ENCODE measurements at places on chromosomes 12 and 14.

- no peak for DNase-seq
These were observed 24.7 kb upstream of the KRT78 start for GRCh38 chr12:52873513-52873831.

- no peak for DNase-seq
These were observed 14.6 kb upstream of the NR4A1 start for GRCh38 chr12:52036587-52037171.

- no peak for DNase-seq
These were observed 3.2 kb downstream of the THTPA start for GRCh38 chr14:23559010-23559925.

DNA sequence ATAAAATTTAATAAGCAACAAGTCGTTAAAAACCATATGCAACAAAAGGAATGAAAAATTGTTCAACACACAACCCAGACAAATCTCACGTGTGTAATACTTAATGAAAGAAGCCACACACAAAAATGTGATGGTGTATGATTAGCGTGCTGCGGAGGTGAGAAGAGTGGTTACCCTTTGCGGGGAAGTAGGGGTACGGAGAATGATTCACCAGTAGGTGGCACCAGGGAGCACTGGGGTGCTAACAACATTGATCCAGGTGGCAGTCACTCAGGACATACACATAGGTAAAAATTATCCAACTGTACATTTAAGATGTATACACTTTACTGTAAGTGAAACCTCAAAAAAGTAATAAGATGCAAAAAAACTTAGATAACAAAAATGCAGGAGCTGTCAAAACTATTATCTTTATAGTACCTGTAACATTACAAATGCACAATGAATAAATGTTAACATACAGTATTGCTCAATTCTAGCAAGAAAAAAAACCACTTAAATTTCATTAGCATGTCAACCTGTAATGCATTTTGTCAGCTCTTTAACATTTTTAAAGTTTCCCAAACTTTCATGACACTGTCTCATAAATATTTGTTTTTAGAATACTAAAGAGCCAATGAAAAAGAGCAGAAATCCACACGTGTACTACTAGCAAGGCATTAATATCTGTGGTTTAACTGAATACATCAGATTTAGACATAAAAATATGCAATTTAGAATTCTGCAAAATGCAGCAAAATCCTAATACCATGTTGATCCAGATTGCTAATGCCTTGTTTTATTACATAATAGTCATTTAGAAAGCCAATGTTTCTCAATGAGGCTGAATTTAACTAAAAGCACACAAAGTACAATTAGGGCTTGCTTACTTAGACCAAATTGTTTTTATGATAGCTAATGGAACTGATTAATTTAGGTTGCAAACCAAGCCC is 46.7 kb downstream of the TMCC3 start:
- DNase-seq: no peak

DNA sequence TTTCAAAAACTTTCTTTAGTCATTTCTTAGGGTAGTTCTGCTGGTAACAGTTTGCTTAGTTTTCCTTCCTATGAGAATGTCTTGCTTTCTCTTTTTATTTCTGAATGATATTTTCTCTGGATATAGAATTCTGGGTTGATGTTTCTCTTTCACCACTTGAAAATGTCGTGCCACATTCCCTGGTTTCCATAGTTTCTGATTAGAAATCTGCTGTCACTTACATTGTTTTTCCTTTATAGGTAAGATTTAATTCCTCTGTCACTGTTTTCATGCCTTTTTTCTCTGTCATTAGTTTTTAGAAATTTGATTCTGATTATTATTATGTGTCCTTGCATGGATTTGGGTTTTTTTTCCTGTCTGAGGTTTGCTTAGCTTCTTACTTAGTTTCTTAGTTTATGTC is 77.3 kb upstream of the PCNX4 start:
- DNase-seq: no peak

DNA sequence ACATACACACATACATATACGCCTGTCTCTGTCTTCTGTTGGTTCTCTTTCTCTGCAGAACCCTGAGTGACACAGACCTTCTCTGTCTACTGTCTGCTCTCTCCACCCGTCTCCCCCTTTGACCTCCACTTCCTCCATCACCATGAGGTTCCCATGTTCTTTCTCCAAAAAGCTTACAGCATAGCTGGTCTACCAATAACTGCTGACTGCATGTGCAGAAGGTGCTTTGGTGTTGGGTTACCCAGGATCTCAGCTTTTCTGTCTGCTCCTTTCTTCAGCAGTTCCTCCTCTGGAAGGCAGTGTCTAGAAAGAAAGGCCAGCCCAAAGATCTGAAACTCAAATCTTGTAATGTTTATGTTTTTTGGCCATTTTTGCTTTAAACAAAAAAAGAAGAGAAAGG is 125.6 kb downstream of the SMOC1 start:
- no peak for DNase-seq

DNA sequence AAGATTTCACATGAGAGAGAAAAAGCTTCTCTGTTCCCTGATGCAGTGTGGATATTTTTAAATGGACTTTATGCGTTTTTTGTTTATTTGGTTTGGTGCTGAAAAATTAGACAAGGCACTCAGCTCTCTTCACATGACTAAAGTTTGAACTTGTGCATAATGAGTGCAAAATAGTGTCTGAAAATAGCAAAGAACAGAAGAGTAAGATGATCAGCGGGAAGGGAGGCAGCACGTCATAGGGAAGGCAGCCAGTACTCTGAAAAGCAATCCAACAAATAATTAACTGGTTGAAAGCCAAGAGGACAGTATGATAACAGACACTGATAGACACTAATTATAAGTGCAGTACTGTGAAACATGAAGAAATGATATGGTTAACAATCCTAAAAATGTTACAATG is 46.6 kb upstream of the CDKN3 start:
- no peak for DNase-seq

DNA sequence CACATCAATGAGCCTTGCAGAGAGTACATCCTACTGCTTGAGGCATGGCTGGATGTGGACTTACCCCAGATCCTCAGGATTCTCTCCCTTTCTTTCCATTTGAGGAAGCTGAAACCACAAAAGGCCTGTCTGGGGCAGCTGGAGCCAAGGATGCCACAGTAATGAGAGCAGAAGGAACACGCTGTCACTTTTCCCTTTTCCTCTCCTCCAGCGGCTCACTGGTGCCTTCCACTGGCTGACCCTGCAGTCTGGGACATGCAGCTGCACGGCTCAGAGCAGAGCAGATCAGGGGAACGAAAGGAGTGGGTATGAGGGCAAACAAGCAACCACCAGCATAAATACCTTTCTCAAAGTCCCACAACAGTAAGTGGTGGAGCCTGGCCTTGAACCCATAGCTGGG is 78.2 kb downstream of the GAS2L3 start:
- DNase-seq: no peak

DNA sequence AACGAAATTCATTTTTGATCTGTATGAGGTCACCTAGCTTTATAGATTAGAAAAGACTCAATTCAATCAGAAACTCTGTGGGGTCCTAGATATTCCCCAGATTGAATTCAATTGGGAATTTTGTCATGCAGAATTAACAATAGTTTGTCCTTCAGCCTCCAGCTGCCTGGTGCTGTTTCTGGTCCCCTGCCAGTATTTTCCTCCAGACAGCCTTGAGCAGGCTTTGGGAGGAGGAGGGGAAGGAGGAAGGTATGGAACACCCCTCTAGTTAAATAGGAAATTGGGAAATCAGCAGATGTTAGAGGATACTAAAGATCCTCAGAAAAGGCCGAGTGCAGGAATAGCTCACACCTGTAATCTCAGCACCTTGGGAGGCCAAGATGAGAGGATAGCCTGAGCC is 10.6 kb downstream of the GRIP1 start:
- no peak for DNase-seq

DNA sequence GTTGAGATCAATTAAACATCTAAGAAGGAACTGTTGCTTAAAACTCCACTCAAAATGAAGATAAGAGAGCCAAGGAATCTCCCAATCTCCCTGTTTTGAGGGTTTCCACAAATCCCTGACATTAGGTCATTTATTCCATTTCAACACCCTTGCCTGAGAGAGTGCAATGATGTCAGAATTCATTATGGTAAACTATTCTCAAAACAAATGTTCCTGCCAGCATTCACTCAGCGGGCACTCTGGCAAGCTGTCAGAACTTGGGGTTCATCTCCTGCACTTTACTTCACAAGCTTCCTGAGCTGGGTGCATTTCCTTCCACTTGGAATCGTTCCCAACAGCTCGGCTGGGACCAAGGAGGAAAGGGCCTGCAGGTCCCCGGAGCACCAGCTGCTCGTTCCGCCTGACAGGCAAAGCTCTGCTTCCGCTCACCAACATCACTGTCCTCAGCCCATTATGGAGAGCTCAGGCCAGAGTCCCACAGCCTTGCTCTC is 117.8 kb downstream of the TTC7B start:
- DNase-seq: no peak

DNA sequence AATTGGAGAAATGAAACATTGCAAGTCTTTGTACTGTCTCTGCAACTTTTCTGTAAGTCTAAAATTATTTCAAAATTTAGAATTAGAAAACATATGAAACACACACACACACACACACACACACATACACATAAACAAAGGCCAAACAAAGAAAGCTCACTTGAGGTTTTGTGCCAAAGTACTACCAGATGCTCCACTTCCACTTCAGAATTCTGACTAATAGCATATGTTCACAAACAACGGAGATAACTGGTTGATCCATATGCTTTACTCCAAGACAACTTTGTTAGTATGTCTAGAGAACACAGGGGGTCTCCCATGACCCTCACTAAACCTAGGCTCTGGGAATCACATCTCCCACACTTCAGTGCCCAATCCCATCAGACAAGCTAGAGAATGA is 133.8 kb upstream of the CLEC14A start:
- no peak for DNase-seq

DNA sequence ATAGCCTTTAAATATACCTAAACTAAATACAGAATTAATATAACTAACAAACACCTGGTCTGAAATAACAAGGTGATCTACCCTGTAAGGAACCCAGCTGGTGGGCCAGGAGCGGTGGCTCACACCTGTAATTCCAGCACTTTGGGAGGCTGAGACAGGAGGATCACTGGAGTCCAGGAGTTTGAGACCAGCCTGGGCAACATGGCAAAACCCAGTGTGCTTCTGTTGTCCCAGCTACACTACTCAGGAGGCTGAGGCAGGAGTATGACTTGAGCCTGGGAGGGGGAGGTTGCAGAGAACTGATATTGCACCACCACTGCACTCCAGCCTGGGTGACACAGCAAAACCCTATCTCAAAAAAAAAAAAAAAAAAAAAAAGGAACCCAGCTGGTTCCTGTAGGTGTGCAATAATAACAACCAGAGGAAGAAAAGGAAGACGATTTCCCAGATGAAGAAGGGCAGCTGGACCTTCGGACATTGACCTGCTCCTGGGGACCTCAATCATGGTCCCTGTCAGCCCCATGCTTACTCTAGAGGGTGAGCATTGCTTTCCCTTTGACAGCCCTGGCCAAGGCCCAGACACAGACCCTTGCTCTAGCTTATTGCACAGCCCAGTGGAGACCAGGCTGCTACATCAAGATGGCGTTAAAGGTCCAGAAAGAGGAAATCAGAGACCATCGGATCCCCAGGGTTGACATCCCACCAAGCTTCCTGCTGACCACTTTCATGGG is 5.4 kb downstream of the FOS start:
- no peak for DNase-seq

- DNase-seq: no peak
These were observed 185.5 kb upstream of the FAR2 start for GRCh38 chr12:28963554-28963953.

- no peak for DNase-seq
These were observed 276.2 kb downstream of the SSPN start for GRCh38 chr12:26471560-26471959.

DNA sequence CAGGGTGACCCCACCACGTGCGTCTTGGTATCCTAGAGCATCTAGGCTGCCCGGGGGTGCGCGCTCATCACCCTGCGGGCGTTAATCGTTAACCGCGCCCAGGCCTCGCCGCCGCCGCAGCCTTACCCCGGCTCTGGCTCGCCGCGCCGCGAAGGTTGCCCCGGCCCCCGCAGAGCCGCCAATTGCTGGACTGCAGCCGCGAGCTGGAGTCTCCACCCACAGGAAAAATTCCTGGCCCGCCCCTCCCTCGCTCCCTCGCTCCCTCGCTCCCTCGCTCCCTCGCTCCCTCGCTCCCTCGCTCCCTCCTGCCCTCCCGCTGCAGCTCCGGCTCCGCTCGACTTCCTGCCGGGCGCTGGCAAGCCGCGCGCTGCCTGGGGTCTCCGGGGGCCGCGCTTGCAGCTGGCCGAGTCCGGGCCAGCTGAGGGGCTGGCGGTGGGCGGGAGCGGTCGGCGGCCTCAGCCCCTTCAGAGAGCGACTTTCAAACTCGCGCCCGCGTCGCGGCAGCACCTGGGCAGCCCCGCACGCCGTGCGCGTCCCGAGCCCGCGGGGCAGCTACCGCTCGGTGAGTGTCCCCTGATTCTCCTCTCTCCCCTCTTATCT is at the start of gene PLEKHG3:
Gene PLEKHG3, plus strand, starts transcription at position 282 of the 600 bp plus-strand sequence. CDS start 23,208 bp downstream, outside the sequence.
- DNase-seq: no peak

- no peak for DNase-seq
These were observed 23.8 kb upstream of the TC2N start for GRCh38 chr14:91891101-91891500.

DNA sequence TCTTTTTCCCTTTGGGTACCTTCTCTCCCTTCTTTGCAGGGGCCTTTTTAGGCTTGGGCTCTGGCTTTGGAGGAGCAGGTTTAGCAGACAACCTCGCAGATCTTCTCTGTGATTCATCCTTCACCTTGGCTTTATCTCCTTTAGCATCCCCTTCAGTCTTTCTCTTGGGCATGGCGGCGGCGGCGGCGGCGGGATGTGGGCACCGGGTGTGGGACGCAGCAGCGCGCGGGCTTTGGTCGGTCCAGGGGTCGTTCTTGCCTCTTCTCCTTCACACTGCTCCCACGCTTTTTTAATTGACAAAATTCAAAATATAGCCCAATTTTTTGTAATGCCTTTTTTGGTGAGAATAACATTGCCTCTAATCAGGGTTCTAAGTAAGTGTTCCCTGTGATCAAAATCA is 8.6 kb downstream of the TRMT5 start:
- DNase-seq: no peak

GRCh38 chr12:115464111-115464581 is 780.2 kb upstream of the TBX3 start:
- DNase-seq: no peak

GRCh38 chr14:71181215-71182003 is 274.1 kb downstream of the PCNX1 start:
- DNase-seq: no peak

- peak; percentile 77 for DNase-seq
These were observed 182.7 kb upstream of the EEA1 start for GRCh38 chr12:93111773-93112172.

DNA sequence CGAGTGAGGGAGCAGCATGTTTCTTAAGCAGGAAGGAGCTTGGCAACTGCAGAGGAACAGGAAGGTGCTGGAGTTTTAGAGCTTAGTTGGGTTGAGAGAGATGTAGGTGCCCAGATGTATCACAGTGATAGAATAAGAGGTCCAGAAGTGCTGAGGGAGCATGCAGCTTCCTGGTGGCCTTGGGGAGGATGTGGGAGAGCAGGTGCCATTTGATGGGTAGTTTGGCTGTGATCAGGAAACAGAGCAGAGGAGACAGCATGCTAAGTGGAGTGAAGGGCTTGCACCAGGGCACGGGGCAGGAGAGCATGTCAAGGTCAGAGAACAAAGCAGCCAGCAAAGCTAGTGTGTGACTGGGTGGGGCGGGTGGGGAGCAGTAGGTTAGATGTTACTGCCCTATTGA is 74.8 kb downstream of the PAPOLA start:
- no peak for DNase-seq
